ENCODE measurements at places on chromosomes 1 and 21.
A peak's percentile ranks its signal among the peaks of the same experiment; 100 is the strongest.

GRCh38 chr21:31848326-31848985 lies 24.4 kb upstream of the HUNK start:
- no peak for DNase-seq

DNA sequence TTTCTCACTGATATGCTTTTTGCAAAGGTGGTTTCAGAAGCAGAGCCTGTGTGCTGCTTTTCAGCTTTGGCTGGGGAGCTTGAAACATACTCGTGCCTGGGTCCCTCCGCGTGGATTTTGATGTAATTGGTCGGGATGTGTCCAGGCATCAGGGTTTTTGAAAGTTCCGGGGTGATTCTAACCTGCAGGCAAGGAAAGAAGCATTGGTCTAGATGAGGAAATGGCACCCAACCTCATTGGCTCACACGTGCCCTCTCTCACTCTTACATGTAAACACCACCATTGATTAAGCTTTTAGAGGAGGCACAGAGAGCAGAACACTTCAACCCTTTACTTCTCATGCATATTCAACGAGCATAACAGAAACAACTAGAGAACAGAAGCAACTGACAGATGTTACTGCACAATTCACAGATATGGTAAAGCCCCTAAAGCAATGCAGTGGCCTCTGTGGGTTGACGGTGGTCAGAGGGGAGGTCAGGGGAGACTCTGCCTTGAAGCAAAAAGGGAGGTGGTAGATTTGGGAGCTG lies 112.1 kb downstream of the TLR5 start:
- DNase-seq, result no peak

DNA sequence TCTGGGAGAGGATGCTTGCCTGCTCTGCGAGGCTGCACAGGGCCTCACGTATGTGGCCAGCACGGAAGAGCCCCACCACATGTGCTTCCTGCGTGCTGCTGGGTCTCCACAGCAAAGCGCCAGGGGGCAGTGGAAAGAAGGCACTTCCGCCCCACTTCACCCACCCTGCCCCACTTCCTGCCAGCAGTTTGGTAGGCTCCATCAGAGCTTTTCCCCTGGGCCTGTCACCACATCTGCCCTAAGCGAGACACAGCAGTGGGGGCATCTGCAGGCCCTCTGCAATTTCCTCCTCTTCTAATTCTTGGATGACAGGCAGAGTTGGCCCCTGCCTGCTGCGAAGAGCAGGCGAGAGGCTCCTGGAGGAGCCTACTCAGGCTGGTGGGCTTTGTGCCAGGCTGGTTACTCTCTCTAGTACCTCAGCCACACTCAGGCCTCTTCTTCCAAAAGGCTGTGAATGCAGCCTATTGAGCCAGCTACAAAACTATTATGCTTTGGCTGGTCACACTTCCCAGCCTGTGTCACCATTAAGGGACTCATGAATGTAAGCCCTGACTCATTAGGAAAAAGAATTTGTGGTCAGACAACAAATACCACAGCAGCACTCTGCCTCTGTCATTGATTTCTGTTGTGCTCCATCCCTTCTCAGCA lies 25.0 kb downstream of the CD244 start:
- DNase-seq, result no peak

GRCh38 chr1:233269656-233270055 lies 25.9 kb downstream of the PCNX2 start:
- no peak for DNase-seq

DNA sequence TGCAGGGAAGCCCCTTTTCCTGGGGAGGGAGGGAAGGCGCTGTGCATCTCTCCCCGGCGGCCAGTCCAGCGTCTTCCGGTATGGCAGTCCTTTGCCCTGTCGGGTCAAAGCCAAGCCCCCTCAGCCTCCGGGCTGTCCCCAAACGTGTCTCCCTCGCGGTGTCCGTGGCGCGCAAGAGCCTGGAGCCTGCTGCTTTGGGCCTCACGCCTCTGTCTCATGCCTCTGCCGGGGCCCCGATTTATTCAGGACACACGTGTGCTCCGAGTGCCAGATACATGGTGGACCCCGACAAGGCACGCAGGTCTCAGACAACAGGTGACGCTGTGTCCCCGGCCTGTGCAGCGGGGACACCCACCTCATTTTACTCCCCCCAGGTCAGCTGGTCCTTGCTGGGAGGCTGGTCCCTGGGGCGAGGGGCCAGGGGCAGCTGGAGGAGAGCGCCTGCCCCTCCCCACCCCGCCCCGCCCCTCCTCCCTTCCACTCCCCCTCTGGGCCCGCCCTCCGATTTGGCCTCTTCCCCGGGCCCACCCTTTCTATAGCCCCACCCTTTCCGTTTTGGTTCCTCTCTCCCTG lies 176.7 kb downstream of the CAMTA1 start:
- DNase-seq, result no peak

DNA sequence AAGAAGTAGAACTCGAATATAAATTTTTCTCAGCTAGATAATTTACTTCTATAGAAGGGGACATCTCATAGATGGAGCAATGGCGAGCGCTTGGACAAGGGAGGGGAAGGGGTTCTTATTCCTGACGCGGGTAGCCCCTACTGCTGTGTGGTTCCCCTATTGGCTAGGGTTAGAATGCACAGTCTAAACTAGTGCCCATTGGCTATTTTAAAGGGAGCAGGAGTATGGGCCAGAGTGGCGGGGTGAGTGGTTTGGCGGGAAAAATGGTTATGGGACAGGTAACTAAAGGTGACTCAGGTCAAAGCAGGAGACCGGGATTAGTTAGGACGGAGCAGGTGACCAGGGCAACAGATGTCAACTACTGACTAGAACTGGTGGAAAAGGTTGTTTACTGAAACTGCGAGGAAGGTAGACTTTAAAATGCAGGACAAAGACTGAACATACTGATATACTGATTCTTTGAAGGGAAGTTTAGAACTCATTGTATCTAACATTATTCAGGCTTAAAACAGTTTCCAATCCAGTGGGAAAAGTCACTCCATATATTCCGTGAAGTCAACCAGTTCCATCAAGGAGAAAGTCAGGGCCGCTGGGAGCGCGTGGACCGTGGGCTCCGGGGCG lies 940 bp upstream of the ATAD3A start:
- peak; percentile 13 for DNase-seq

DNA sequence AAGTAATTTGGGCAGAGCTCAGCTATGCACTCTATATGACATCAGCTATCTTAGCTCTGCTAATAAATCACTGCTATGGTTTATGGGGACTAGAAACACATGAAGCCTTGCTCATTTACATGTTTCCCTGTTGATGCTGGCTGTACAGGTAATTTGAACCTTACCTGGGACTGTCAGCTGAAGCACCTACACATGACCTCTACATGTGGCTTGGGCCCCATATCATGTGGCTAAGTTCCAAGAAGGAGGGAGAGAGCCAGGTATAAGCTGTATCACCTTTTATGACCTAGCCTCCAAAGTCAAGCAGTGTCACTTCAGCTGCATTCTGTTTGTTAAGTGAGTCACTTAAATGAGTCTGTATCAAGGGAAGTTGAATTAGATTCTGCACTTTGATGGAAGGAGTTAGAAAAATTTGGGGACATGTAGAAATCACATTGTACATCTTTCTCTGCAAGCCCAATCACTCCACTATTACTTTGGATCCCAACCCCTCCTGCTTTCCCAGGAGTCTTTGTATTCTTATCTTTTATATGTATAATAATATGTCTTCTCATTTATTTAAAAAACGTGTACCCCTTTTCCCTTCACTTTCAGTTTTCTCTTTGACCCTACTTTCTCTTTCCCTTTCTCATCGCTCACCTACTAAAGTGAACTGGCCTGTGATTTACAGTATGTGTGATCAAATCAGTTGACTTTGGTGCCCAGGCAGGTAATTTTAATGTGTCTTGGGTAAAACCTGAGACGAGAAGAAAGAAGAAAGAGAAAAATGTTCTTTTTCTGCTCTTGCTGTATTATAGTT lies 53.4 kb upstream of the PRKACB start:
- DNase-seq, result no peak

- DNase-seq, result no peak
These were observed 33.8 kb downstream of the DUSP10 start for GRCh38 chr1:221708076-221708571.

DNA sequence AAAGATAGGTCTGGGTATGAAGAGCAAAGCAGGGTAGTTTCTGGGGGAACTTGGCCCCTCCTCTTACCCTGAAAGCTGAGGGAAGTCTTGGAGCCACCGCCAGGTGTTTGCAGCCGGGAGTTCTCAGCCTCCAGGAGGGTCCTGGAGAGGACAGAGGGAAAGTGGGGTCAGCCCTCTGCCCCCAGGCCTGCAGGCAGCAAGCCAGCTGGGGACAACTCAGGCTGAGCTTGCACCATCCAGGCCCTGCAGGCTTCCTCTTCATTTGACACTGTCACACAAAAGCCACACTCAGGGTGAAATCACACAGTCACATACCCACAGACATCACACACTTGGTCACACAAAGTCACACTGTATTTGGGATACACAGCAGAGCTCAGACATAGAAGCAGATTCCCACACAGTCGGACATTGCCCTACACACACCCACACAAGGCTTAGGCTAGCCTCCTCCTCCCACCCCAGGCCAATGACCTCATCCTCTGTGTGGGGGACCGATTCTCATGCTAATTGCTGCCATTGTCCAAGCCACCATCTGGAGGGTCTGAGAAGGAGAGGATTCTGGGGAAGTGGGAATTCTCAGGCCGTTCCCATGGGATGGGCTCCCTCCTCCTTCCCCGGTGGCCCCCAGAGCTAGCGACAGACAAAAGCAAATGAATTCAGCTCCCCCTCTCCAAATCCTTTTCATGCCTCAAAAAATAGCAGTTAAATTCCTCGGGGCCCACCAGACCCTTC lies 3.7 kb downstream of the NES start:
- DNase-seq, result no peak

GRCh38 chr1:212955098-212955497 lies 4.8 kb downstream of the VASH2 start:
- DNase-seq, result no peak

- DNase-seq, result no peak
These were observed 321.0 kb downstream of the LTN1 start for GRCh38 chr21:28671549-28672195.

GRCh38 chr1:43577655-43578542 lies 47.2 kb downstream of the PTPRF start:
- no peak for DNase-seq

- DNase-seq, result no peak
These were observed 8.0 kb downstream of the ELOA start for GRCh38 chr1:23751050-23751814.

DNA sequence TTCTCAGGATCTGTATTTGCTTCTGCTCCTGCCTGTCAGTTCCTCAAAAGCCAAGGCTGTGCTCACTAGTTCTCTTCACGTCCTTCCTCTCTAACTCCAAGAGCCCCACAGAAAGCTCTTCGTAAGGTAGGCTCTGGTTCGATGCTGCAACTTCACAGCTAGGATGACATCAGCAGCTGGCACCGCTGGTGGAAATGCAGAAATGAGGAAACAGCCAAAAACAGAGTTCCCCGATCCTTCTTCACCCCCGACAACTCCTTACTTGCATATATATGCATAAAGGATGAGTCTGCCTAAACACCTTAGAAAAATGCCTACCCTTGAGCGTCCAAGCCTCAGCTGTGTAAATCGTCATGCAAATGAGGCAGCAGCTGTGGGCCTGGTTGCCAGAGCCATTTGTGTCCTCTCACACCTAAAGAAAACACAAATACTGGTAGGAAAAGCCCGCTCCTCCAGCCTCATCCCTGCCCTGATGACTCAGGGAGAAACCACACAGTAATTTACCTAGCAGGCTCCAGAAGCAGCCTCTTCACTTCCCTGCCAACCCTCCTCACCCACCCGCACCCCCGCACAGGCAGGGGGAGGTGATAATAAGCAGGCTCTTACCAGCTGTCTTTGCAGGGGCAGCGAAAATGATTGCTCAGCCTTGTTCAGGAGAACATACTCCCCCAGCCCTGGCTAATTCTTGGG lies 28.2 kb downstream of the BATF3 start:
- DNase-seq, result no peak

GRCh38 chr1:5466487-5466886 lies 525.7 kb downstream of the NPHP4 start:
- DNase-seq, result no peak

- DNase-seq, result no peak
These were observed 4.9 kb upstream of the PLEKHG5 start for GRCh38 chr1:6496365-6496721.

- DNase-seq, result no peak
These were observed 47.2 kb downstream of the LAMC1 start for GRCh38 chr1:183070234-183070922.

DNA sequence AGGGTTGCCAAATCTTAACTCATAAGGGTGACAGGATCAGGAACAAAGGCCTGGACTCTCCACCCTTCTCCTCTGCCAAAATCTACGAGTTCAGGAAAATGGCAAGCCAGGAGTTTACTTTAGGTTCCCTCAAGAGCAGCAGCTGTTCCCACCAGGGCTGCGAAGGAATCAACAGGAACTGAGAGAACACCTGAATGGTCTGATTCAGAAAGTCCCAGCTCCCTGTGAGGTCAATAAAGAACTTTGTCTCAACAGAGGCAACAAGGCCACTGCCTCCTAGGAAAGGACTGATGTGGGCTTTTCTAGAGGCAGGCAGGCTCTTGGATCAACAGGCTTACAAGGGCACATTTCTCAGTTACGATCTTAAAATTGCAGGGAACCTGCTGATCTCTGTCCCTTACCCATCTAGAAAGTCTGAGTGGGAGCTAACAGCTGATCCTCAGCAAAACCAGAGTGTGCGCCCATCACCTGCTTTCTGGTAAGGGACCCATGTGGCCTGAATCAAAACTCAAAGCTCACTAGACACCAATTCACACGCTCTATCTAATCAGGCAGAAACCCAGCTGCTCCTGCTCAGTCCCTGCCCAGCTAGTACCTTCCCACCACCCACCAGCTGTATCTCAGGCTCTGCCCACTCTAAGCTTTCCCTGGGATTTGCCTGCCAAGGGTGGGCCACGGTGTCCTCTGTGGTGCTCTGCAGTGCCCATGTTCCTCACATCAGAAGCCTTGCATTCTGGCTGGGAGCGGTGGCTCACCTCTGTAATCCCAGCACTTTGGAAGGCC lies 83.1 kb downstream of the CAPZB start:
- DNase-seq, result no peak

DNA sequence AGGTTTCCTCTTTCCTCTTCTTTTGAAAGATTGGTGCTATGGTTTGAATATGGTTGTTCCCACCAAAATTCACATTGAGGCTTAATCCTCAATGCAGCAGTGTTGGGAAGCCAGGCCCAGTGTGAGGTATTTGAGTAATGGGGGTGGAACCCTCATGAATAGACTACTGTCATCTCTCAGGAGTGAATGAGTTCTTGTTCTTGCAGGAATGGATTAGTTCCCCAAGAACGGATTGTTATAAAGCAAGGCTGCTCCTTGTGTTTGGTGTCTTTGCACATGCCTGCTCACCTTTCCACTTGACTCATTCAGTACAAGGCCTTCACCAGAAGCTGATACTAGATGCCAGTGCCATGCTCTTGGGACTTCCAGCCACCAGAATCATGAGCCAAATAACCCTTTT lies 223.2 kb downstream of the BACH1 start:
- no peak for DNase-seq

GRCh38 chr1:46236882-46237281 lies 10.7 kb upstream of the RAD54L start:
- DNase-seq, result no peak

- no peak for DNase-seq
These were observed 30.4 kb downstream of the CTH start for GRCh38 chr1:70441392-70442035.
